Activated T-helper 2 cell treated with anti-CD3 and anti-CD28 coated beads, Interferon-gamma antibody, Interleukin-2, Interleukin-4, amounts not matched to agents 10 μg/mL and 5 μg/mL and 100 μg/mL, durations not matched to agents 14 hours and 24 hours and 36 hours (primary cell): ENCODE measurements at places on chromosomes 16 and 17.

DNA sequence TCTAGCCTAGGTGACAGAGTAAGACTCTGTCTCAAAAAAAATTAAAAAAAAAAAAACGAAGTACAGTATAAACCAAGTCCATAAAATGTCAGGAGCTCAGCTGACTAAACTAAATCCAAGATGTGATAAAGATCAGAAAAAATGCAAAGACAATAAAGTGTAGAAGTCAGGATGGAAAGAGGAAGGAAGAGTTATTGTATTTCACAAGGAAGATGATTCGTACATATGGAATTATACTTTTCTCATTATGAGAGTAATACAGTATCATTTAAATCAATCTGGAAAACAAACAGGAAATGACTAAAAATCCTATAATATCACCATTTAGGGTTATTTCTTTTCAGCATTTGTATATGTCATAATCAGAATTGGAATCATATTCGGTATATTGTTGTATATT is 11.4 kb upstream of the APOH start:
- H3K36me3 ChIP-seq = no peaks in the 10 kb centered on the region
- no peak for DNase-seq
- peaks cover 2% of the 10 kb centered on the region for H3K4me1 ChIP-seq
- H3K27me3 ChIP-seq = peaks cover 12% of the 10 kb centered on the region

GRCh38 chr17:31553506-31553905 is 162.0 kb downstream of the RAB11FIP4 start:
- H3K4me1 ChIP-seq = peaks cover 18% of the 10 kb centered on the region
- H3K4me3 ChIP-seq = no peak overlapping the region
- H3K27ac ChIP-seq = no peak overlapping the region
- H3K27me3 ChIP-seq = peaks cover 15% of the 10 kb centered on the region

- H3K4me3 ChIP-seq = no peak overlapping the region
- no peak overlapping the region for H3K27ac ChIP-seq
- H3K4me1 ChIP-seq = peaks cover 4% of the 10 kb centered on the region
- peaks cover 6% of the 10 kb centered on the region for H3K27me3 ChIP-seq
These were observed 16.8 kb upstream of the PSMD7 start for GRCh38 chr16:74279805-74280204.

GRCh38 chr17:41678411-41678906 is 10.2 kb upstream of the EIF1 start:
- DNase-seq = no peak
- peak overlapping the region; percentile 97 for H3K27ac ChIP-seq
- peaks cover 3% of the 10 kb centered on the region for H3K36me3 ChIP-seq
- H3K4me3 ChIP-seq = peak overlapping the region; percentile 81
- H3K27me3 ChIP-seq = no peaks in the 10 kb centered on the region
- H3K4me1 ChIP-seq = peaks cover 52% of the 10 kb centered on the region

DNA sequence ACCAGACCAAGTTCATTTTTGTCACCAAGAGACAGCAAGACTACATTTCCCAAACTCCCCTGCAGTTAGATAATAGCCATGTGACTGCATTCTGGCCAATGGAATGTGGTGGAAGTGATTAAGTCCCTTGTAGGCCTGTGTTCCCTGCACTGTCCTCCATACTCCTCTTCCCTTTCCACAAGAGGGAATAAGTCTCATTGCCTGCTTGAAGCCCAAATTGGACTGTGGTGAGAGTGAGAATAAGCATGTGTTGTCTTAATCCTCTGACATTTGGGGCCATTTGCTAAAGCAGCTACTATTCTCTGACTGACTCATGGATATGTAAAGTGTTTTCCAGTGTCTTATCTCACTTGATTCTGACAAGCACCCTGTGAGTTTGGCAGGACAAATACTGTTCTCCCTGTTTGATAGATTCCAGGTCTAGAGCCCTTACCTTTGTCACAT is 20.7 kb downstream of the PIK3R6 start:
- no peak overlapping the region for H3K4me3 ChIP-seq
- H3K4me1 ChIP-seq = peaks cover 13% of the 10 kb centered on the region
- H3K27ac ChIP-seq = no peak overlapping the region
- H3K36me3 ChIP-seq = peaks cover 57% of the 10 kb centered on the region
- no peak for DNase-seq

GRCh38 chr16:81748476-81749198 is 30.5 kb upstream of the PLCG2 start:
- no peak overlapping the region for H3K4me3 ChIP-seq
- H3K36me3 ChIP-seq = no peaks in the 10 kb centered on the region
- no peak overlapping the region for H3K27ac ChIP-seq
- H3K27me3 ChIP-seq = peaks cover 6% of the 10 kb centered on the region

GRCh38 chr17:63579633-63580032 is 21.1 kb upstream of the TACO1 start:
- DNase-seq = no peak
- peaks cover 54% of the 10 kb centered on the region for H3K36me3 ChIP-seq
- H3K27me3 ChIP-seq = no peaks in the 10 kb centered on the region
- peaks cover 3% of the 10 kb centered on the region for H3K4me1 ChIP-seq

DNA sequence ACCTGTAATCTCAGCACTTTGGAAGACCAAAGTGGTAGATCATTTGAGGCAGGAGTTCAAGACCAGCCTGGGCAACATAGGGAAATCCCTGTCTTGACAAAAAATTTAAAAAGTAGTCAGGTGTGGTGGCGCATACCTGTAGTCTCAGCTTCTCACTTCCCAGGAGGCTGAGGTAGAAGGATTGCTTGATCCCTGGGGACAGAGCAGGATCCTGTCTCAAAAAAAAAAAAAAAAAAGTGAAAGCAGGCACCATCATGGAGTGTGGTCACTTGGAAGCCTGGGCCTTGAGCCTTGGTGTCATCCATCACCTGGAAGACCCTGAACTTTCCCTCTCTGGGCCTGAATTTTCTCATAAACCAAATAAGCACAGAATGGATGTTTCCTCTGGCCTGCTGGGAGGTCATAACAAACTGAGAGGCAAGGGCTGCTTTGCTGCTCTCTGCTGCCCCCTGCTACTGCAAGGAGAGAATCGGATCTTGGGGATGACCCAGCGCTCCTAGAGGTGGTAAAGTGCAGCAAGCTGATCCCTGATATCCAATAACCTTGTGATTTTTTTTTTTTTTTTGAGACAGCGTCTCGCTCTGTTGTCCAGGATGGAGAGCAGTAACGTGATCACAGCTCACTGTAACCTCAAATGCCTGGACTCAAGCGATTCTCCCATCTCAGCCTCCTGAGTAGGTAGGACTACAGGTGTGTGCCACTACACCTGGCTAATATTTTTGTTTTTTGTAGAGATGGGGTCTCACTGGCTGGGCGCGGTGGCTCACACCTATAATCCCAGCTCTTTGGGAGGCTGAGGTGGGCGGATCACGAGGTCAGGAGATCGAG is 75.9 kb upstream of the RNU2-1 start:
- no peak overlapping the region for H3K4me3 ChIP-seq
- H3K36me3 ChIP-seq = no peaks in the 10 kb centered on the region
- H3K4me1 ChIP-seq = peaks cover 6% of the 10 kb centered on the region
- no peak overlapping the region for H3K27ac ChIP-seq
- DNase-seq = peak; percentile 6
- H3K27me3 ChIP-seq = no peaks in the 10 kb centered on the region

- H3K4me3 ChIP-seq = no peak overlapping the region
- H3K27ac ChIP-seq = peak overlapping the region; percentile 68
- DNase-seq = no peak
These were observed 11.3 kb downstream of the YPEL2 start for GRCh38 chr17:59342681-59343131.

GRCh38 chr17:34755981-34756636 is 176.7 kb downstream of the TMEM132E start:
- no peak overlapping the region for H3K27ac ChIP-seq
- no peak overlapping the region for H3K4me3 ChIP-seq
- no peaks in the 10 kb centered on the region for H3K36me3 ChIP-seq
- H3K4me1 ChIP-seq = no peaks in the 10 kb centered on the region
- H3K27me3 ChIP-seq = peaks cover 8% of the 10 kb centered on the region

DNA sequence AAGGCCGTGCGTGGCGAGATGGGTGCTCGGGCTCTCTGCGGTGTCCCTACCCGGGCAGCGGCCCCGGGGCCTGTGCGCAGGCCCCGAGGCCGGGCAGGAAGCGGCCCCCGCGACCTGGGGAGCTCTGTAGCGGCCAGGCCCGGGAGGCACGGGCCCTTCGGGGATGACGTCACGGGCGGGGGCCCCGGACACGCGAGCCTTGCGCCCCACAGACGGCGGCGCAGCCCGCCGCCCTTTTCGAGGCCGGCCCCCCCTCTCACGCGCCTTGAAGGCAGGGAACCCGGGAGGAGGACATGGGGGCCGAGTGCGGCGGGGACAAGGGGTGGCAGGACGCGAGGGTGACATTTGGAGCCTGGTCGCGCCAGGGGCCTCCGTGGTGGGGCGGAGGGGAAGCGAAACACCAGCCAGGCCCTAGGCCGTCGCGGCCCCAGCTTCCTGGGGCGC is 1.1 kb downstream of the RAI1 start:
- H3K4me1 ChIP-seq = peaks cover 25% of the 10 kb centered on the region
- peak; percentile 55 for DNase-seq
- peaks cover 17% of the 10 kb centered on the region for H3K36me3 ChIP-seq
- peak overlapping the region; percentile 85 for H3K4me3 ChIP-seq

- no peak overlapping the region for H3K4me3 ChIP-seq
- no peaks in the 10 kb centered on the region for H3K36me3 ChIP-seq
- DNase-seq = no peak
These were observed 160.6 kb downstream of the CYB561 start for GRCh38 chr17:63285551-63285950.

GRCh38 chr17:7491583-7491982 is 7.4 kb downstream of the POLR2A start:
- no peak for DNase-seq
- no peak overlapping the region for H3K4me3 ChIP-seq
- H3K27ac ChIP-seq = no peak overlapping the region
- H3K27me3 ChIP-seq = no peaks in the 10 kb centered on the region
- peaks cover 78% of the 10 kb centered on the region for H3K36me3 ChIP-seq

GRCh38 chr17:21125862-21126261 is 902 bp upstream of the DHRS7B start:
- peak; percentile 43 for DNase-seq
- peak overlapping the region; percentile 93 for H3K4me3 ChIP-seq
- no peaks in the 10 kb centered on the region for H3K27me3 ChIP-seq
- peak overlapping the region; percentile 95 for H3K27ac ChIP-seq

GRCh38 chr17:13544292-13544691 is 57.4 kb downstream of the HS3ST3A1 start:
- no peaks in the 10 kb centered on the region for H3K27me3 ChIP-seq
- H3K4me3 ChIP-seq = no peak overlapping the region
- no peak for DNase-seq
- no peaks in the 10 kb centered on the region for H3K36me3 ChIP-seq
- H3K4me1 ChIP-seq = no peaks in the 10 kb centered on the region

DNA sequence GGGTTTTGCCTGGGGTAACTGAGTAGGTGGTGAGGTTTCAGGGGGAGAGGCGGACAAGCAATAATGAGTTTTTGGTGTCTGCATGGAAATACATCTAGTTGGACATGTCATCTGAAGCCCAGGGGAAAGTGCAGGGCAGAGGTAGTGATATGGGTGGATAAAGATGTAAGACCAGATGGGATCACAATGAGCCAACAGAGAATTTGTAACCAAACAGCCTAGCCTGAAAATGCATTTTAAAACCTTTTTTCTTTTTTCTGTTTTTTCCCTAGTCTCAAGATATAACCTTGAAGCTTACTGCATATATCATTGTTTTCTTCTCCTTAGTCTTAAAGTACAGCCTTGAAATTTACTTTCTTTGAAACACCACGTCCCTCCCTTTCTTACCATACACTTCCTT is 3.7 kb upstream of the ZNF19 start:
- H3K27me3 ChIP-seq = peaks cover 6% of the 10 kb centered on the region
- no peak for DNase-seq
- no peaks in the 10 kb centered on the region for H3K4me1 ChIP-seq
- H3K27ac ChIP-seq = no peak overlapping the region
- H3K36me3 ChIP-seq = no peaks in the 10 kb centered on the region
- H3K4me3 ChIP-seq = no peak overlapping the region

- H3K27me3 ChIP-seq = peaks cover 30% of the 10 kb centered on the region
- H3K27ac ChIP-seq = no peak overlapping the region
- no peak for DNase-seq
- H3K36me3 ChIP-seq = no peaks in the 10 kb centered on the region
These were observed 2.3 kb downstream of the GFAP start for GRCh38 chr17:44912763-44913544.

- no peaks in the 10 kb centered on the region for H3K4me1 ChIP-seq
- no peaks in the 10 kb centered on the region for H3K36me3 ChIP-seq
- DNase-seq = peak; percentile 71
- no peak overlapping the region for H3K27ac ChIP-seq
- no peak overlapping the region for H3K4me3 ChIP-seq
These were observed 1.4 kb downstream of the NOTUM start for GRCh38 chr17:81959362-81960129.

GRCh38 chr16:23131931-23132621 is 17.2 kb downstream of the USP31 start:
- H3K4me1 ChIP-seq = peaks cover 12% of the 10 kb centered on the region
- H3K27me3 ChIP-seq = no peaks in the 10 kb centered on the region
- no peak for DNase-seq
- no peak overlapping the region for H3K4me3 ChIP-seq
